ENCODE measurements at places on chromosomes 11 and 22.

DNA sequence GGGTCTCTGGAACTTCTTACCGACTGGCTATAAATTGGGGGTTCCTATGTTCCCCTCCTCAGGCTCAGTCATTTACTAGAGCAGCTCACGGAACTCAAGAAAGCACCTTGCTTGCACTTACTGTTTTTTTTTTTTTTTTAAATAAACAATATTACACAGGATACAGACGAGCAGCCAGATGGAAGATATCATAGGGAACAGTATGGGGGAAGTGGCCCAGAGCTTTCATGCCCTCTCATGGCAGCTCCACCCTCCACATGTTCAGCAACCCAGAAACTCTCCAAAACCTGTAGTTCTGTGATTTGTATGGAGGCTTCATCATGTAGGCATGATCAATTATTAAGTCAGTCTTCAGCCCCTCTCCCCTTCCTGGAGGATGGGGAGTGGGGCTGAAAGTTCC, 7.5 kb downstream of the UVRAG start:
- DNase-seq: no peak

DNA sequence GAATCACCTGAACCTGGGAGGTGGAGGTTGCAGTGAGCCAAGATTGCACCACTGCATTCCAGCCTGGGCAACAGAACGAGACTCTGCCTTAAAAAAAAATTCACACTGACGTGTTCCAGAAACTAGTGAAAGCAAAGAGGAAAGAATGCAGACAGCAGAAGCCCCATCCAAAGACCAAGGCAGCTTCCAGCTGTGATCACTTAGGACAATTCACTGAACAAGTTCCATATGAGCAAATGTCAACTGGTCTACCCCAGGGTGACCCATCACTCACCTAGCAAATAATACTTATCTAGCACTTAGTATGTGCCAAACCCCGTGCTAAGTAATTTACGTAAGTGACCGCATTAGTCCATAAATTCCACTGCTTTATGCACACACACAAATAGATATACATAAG, 138.9 kb downstream of the LARGE1 start:
- DNase-seq: no peak

DNA sequence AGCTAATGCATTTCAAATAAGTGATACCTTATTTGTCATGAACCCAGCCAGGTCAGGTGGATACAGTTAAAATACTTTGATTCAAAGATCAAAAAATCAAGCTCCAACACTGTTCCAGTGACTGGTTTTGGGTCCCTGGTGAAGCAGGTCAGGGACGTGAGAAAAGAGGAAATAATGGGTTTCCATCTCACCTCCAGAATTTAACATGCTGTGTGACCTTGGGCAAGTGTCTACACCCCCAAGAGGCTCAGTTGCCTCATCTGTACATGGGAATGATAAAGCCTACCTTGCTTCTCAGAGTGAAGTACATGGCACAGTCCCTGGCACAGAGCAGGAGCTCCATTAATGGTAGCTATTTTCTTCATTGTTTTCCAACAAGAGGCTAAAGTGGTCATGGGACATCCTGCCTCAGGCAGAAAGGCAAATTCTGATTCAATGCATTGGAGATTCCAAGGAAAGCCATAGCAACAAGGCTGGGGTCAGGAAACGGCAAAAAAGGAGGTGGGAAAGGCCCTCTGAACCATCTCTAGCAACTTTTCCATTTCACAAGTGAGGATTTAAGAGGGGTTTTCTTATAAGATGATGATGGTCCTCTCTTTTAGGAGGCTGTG, 108.5 kb downstream of the CSNK2A3 start:
- DNase-seq: no peak

- no peak for DNase-seq
Observed at GRCh38 chr11:115221461-115222069, 282.6 kb downstream of the CADM1 start.

GRCh38 chr22:29470159-29470855, 9.7 kb upstream of the NEFH start:
- DNase-seq: peak; percentile 51

DNA sequence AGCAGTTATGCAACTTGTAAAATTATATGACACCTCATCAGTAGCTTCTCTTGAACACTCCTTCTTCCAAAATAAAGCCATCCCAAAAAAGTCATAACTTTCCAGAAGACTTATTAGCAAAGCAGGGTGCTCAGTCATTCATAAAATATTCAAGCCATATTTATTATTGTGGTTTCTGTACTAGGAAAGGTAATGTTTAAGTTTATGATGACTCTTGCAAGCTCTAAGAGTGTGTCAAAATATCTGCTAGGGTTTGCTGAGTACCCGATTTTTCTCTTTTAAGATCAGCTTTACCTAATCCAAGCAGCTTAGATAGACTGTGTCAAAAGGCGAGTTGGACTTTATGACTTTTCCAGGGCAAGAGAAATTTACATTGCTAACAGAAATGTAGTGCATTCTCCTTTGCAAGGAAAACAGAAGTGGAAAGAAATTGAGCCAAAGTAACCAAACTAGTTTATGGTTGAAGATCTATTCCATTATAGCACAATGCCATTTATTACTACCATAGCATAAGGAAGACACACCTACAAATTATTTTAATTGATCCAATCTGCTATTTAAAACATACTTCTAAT, 98.0 kb upstream of the SOX6 start:
- no peak for DNase-seq

GRCh38 chr11:69358398-69359020, 64.6 kb downstream of the MYEOV start:
- DNase-seq: no peak

- DNase-seq: no peak
Observed at GRCh38 chr11:13859892-13860291, 102.6 kb upstream of the SPON1 start.

GRCh38 chr22:44638971-44639760, 62.8 kb upstream of the PRR5 start:
- no peak for DNase-seq

GRCh38 chr11:65382033-65382803, at the start of gene SLC25A45:
Gene SLC25A45 (minus strand): TSS chr11:65382646. CDS start chr11:65381951, 695 bp downstream.
- peak; percentile 91 for DNase-seq

GRCh38 chr11:121338536-121338935, 46.0 kb downstream of the SC5D start:
- no peak for DNase-seq

- DNase-seq: no peak
Observed at GRCh38 chr11:14073849-14074476, 111.4 kb downstream of the SPON1 start.

DNA sequence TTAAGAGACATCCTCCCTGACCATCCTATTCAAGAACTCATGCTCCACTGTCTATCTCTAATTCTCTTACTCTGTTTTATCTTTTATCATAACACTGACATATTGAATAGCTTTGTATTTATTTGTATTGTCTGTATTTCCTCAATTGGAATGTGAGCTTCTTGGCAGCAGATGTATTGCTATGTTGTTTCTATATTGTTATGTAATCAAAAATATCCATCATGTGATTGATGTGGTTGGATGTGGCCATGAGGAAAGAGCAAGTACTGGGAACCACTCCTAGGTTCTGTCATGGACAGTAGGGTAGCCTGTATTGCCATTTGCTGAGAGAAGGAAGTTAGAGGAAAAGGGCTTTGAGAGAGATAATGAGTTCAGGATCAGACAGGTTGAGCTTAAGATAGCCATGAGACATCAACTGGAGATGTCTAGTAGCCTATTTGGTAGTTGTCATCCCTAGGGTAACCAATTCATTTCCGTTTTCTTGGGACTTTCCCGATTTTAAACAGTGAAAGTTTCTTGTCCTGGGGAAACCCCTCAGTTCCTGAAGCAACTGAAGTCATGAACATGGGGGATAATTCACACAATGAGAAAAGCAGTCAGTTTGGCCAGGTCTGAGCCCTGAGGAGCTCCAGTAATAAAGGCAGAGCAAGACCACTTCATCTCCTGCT, 404.5 kb downstream of the INSC start:
- no peak for DNase-seq

GRCh38 chr11:74702383-74703007, 28.7 kb downstream of the CHRDL2 start:
- no peak for DNase-seq

GRCh38 chr11:2489083-2489482, 44.3 kb downstream of the KCNQ1 start:
- DNase-seq: no peak

Measured in stimulated activated CD8-positive, alpha-beta memory T cell treated with anti-CD3 and anti-CD28 coated beads, Interleukin-7, amount 100 ng/mL, for 48 hours (primary cell).